ENCODE measurements at places on chromosomes 12 and 14.

DNA sequence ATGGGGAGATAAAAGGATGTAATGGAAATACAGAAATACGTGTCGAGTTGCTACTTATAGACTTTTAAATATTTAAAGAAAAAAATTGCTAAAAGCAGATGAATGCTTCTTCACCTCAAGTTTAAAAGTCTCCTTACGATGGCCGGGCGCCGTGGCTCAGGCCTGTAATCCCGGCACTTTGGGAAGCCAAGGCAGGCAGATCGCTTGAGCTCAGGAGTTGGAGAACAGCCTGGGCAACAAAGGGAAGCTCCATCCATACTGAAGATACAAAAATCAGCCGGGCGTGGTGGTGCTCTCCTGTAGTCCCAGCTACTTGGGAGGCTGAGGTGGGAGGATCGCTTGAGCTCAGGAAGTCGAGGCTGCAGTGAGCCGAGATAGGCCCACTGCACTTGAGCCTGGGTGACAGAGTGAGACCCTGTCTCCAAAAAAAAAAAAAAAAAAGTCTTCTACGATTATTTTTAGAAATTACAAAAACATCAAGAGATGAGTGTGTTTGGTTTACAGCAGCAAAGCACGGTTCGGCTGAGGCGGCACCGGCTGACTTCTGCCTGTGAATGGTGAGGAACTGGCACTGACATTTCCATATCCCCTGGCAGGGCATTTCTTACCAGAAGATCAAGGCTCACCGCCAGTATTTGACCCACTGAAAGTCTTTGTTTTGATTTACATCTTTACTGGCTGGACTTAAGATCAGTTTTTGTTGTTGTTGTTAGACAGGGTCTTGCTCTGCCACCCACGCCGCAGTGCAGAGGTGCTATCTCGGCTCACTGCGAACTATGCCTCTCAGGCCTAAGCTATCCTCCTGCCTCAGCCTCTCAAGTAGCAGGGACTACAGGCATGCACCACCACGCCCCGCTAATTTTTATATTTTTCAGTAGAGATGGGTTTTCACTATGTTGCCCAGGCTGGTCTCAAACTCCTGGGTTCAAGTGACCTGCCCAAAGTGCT is 3.9 kb upstream of the MTA1 start:
- H3K36me3 ChIP-seq, result peaks cover 17% of the 10 kb centered on the region
- no peak overlapping the region for H3K27ac ChIP-seq
- DNase-seq, result no peak

GRCh38 chr14:101834800-101835547 is 73.5 kb downstream of the PPP2R5C start:
- no peak for DNase-seq
- H3K27me3 ChIP-seq, result no peaks in the 10 kb centered on the region
- H3K4me1 ChIP-seq, result peaks cover 69% of the 10 kb centered on the region
- H3K4me3 ChIP-seq, result no peak overlapping the region
- no peak overlapping the region for H3K27ac ChIP-seq

GRCh38 chr12:123741937-123742572 is 20.0 kb upstream of the DNAH10 start:
- H3K4me3 ChIP-seq, result no peak overlapping the region
- no peak for DNase-seq
- no peaks in the 10 kb centered on the region for H3K4me1 ChIP-seq
- H3K36me3 ChIP-seq, result peaks cover 70% of the 10 kb centered on the region
- no peaks in the 10 kb centered on the region for H3K27me3 ChIP-seq

DNA sequence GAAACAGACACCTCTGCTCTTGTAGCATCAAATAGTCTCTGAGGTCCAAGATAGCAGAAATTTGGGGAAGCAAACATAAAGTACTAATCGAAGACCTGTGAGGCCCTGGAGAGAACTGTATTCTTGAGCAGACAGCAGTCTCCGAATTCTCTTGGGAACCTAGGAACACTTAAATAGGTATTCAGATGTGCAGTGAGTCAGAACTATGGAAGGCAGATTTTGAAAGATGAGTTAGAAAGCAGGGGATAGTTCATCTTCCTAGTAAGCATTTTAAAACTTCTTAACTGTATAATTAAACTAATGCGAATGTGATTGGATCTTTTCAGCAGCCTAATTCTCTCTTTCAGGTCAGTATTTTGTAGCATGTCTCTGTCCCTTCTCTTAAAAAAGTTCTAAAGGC is 30.6 kb downstream of the NAA30 start:
- H3K27me3 ChIP-seq, result peaks cover 6% of the 10 kb centered on the region
- no peak for DNase-seq
- peaks cover 5% of the 10 kb centered on the region for H3K4me1 ChIP-seq
- no peak overlapping the region for H3K27ac ChIP-seq
- H3K36me3 ChIP-seq, result no peaks in the 10 kb centered on the region
- no peak overlapping the region for H3K4me3 ChIP-seq

DNA sequence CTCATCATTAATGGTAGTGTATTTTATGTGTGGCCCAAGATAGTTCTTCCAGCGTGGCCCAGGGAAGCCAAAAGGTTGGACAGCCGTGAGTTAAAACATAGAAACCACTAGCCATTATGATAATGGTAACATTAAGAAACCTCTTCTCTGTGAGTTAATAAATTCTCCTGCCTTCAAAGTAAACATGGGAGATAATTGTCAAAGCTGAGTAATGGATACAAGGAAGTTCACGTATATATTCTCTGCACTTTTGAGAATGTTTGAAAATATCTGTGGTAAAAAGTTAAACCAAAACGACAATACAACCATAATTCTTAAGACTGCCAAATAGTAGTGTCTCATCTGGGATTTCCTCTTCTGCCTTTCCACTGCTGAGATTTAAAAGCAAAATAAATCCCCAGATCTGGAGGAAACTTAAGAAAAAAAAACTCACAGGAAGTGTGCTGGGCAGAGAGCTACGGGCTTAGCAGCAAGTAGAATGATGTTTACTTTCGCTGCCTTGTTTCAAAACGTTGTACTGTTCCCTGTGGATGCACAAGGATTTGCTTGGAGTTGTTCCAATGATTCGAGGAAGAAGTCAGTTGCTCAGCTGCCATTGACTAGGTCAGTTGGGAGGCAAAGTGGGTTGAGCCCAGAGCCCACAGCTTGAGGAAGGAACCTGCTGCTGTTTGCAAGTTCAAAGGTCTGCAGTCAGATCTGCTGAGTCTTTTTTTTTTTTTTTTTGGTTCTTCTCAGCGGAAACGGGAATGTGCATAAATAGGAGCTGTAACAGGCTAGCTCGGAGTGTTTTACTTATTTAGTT is 1.7 kb downstream of the TPCN1 start:
- H3K4me3 ChIP-seq, result peak overlapping the region; percentile 86
- H3K4me1 ChIP-seq, result peaks cover 46% of the 10 kb centered on the region
- H3K27ac ChIP-seq, result peak overlapping the region; percentile 77
- DNase-seq, result no peak

DNA sequence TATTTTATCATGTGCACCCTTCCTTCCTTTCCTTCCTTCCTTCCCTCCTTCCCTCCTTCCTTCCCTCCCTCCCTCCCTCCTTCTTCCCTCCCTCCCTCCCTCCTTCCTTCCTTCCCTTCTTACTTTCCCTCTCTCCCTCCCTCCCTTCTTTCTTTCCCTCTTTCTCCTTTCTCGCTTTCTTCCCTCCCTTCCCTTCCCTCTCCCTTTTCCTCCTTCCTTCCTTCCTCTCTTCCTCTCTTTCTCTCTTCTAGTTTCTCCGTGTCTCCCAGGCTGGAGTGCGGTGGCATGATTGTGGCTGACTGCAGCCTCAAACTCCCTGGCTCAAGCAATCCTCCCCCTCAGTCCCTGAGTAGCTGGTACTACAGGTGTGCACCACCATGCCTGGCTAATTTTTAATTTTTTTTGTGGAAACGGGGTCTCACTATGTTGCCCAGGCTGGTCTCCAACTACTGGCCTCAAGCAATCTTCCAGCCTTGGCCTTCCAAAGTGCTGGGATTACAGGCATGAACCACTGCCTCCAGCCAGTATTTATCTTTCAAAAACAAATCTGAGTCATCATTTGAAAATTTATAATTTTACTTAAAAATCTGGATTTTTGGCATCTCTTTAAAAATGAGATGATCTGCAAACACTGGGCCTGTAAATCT is 7.8 kb downstream of the C1RL start:
- peaks cover 25% of the 10 kb centered on the region for H3K4me1 ChIP-seq
- peaks cover 51% of the 10 kb centered on the region for H3K36me3 ChIP-seq
- no peak overlapping the region for H3K27ac ChIP-seq
- H3K27me3 ChIP-seq, result no peaks in the 10 kb centered on the region
